Astrocyte of the spinal cord (primary cell): ENCODE measurements at places on chromosomes 5 and 9.
A peak's percentile ranks its signal among the peaks of the same experiment; 100 is the strongest.

- DNase-seq: no peak
Observed at GRCh38 chr5:80198399-80198798, 57.4 kb downstream of the SERINC5 start.

DNA sequence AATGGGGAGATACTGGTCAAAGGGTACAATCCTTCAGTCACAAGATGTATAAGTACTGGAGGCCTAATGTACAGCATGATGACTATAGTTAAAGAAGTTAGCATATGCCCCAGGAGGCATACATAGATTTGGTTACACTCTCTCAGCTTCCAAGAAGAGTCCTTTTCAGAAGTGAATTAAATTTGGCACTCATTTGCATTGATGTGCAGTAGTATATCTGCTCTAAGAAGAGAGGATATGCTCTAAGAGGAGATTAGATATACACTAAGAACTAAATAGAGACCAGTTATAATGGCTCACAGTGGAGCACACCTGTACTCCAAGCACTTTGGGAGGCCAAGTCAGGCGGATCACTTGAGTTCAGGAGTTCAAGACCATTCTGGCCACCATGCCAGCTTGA lies 139.5 kb upstream of the MINAR2 start:
- DNase-seq: no peak

- DNase-seq: no peak
Observed at GRCh38 chr5:67393211-67393610, 196.6 kb upstream of the CD180 start.

GRCh38 chr9:111975709-111976108 lies 79.1 kb downstream of the UGCG start:
- DNase-seq: no peak

GRCh38 chr9:34783951-34784487 lies 74.1 kb upstream of the CCL21 start:
- no peak for DNase-seq

DNA sequence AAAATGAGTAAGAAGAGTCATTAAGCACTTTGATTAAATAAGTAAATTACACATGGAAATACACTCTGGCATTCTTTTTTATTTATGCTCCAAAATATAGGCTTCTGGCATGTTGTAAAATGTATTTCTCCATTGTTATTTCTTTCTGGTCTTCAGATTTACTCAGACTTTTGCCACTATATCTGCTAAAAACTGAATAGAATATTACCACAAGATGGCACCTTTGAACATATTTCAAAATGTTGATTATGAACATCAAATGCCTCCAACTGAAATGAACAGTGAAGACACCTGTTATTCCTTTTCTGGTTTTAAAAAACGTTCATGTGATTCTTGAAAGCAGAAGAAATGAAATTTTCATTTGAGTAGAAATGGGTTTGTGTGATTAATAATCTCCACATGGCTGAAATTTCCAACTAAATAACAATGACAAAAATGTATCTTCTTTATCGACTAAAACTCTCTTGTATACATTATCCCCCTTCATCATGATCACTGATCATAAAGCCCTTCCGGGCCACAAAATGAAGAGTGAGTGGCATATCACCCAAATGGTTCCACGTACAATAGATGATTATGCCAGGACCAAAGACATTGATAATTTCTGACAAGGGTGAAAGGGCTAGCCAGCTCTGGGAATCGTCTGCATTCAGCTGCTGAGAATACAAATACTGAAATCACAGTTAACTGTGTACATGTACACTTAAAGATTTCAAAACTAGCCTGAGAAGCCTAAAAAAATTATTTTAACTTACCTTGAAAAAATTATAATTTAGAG lies 23.8 kb downstream of the TYRP1 start:
- DNase-seq: no peak

DNA sequence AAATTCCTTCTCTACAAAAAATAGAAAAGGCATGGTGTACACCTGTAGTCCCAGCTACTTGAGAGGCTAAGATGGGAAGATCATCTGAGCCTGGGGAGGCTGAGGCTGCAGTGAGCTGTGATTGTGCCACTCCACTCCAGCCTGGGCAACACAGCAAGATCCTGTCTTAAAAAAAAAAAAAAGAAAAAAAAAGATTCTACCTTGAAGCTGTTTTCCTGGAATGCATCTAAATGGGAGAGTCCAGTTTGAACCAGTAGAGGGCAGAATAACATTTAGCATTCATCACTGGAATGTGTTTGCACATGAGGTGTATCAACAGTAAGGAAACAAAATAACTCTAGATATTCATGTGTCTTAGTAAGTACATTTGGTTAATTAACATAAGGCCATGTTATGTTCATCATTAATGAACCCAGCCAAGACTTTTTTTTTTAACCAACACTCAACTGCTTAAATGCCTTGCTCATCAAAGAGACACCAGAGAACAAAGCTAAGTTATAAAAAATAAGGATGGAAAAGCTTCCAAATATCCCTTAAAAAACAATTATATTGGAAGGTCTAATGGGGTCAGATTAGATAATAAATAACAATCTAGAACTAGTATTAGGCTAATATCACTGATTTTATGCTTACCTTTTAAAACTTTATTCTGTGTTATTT lies 16.1 kb downstream of the IFNE start:
- DNase-seq: peak; percentile 71

DNA sequence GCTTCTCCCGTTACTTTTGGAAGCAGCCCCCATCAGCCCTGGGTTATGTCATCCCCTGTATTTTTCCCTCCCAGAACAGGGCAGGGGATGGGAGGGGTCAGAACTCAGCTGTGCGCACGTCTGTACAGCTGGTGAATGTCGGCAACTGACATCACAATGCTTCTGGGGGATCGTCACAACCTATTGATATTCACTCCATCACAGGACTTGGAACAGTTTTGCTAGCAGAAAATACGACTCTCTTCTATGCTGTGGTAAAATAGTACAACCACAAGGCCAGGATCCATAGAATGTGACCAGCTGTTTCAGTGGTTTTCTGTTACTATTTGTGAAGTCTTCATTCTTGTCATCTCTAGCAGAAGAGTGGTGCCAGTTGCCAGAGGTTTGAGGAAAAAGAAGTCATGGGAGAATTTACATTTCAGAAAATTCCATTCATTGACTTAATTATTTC lies 77.1 kb upstream of the KLF4 start:
- peak; percentile 10 for DNase-seq

DNA sequence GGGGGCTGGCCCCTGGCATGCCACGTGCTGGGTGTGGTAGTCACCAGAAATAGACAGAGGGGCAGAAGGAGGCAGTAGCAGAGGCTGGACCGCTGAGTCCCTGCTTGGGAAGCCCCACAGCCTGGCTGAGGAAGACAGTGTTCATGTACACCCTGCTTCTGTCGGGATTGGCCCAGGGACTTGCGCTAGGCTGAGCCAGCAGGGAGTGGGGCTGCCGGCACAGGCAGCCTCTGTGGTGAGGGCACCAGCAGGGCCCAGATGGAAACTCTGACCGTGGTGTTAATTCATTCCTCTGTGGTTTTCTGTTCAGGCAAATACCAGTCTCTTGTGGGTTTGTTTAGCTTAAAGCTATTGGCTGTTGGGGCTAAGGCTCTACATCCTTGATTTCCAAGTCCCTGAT lies 108.6 kb upstream of the RAD23B start:
- DNase-seq: peak; percentile 56

DNA sequence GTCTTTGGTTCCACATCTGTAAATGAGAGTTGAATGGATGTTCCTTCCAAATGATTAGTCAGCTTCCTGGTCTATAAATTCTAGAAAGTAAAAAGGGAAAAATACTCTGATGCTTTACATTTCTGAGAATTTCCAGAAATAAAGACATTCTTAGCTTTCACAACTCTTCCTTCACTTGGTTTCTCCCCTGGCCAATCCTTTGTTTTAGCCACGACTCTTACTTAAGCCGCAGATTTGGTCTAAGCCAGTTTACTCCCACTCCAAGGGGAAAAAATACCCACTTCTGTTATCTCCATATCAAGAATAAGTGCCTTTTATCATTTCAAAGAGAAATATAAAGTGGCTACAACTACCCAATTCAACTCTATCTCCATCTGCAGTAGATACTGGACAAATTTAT lies 29.7 kb downstream of the PWWP2A start:
- no peak for DNase-seq

DNA sequence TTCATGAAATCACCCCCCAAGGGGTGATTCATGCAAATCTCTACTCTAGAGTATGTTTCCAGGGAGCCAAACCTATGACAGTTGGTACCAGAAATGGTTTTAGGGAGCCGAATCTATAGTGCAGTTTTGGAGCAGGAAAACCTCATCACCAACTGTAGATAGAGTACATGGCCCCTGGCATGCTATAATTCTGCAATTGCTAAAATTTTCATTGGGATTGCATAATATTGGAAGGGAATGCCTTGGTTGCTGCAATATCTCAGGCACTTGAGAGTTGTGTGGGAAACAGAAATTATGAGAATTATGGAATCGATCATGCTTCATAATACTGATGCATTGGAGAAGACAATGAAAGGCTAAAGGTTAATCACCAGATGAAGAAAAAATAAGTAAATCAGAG lies 148.2 kb upstream of the PLPPR1 start:
- no peak for DNase-seq

GRCh38 chr5:138078006-138078643 lies 5.7 kb upstream of the WNT8A start:
- DNase-seq: no peak

GRCh38 chr9:88043647-88044046 lies 69.3 kb upstream of the CDK20 start:
- DNase-seq: no peak
